Bronchial epithelial cell (primary cell): ENCODE measurements at places on chromosomes 5 and 9. TPM values are rescaled to one million over a fixed set of nuclear protein-coding genes. Genes with fewer than 3 reads are reported as not detected.

NOTCH1 gene
- total RNA-seq: 70.0 and 90.4 TPM in 2 replicates

CCDC192 gene
- total RNA-seq: not detected in 2 replicates

CORO2A gene
- 22.1 and 34.7 TPM in 2 replicates for total RNA-seq

COL15A1 gene
- under 0.01 and 1.6 TPM in 2 replicates for total RNA-seq

CMYA5 gene
- 0.26 and 0.77 TPM in 2 replicates for total RNA-seq

NR5A1 gene
- not detected in 2 replicates for total RNA-seq

PCDHB2 gene
- total RNA-seq: 0.26 and 1.1 TPM in 2 replicates

PLAC8L1 gene
- total RNA-seq: 0.38 and 0.53 TPM in 2 replicates

SLC36A3 gene
- total RNA-seq: not detected in 2 replicates

EGFL7 gene
- 11.8 and 18.1 TPM in 2 replicates for total RNA-seq

FGD3 gene
- total RNA-seq: 0.26 and 1.0 TPM in 2 replicates

BTNL8 gene
- not detected in 2 replicates for total RNA-seq
